COR-L47 (cell line): ENCODE measurements at places on chromosomes 1 and 21.

DNA sequence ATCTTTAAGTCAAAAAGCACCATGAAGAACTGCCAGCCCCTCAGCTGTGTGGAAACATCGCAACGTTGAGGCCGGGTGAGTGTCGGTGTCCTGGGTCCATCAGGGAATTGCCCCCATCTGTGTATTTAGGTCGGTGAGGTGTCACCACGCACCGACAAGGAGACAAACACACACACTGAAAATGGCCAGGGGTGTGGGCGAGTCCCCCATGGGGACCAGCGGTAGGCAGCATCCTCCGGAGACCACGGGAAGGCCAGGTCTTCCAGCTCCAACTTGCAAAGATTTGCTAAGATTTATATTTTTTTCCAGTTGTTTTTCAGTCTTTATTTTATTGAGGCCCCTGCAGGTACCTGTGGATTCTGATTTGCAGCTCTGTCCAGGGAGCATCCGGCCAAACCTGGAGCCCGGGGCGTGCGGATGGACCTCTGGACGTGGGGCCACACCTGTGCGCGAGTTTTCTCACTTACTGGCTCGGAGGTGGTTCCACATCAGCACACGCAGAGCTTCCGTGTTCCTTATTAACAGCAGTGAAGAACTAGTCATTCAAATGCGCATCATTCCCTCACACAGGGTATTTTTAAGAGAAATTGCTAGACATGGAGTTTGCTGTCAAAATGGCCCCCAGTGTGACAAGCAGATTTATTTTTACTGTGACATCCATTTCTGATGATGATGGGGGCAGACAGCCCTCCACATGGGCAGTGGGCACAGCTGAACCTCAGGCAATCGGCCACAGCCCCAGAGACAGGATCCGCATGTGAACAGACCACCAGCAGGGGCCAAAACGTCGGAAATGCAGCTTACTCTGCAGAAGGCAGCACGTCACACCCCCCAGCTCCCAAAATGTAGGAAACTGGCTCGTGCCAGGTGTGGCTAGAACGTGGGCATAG lies 17.2 kb upstream of the SLC19A1 start:
- no peak for DNase-seq

DNA sequence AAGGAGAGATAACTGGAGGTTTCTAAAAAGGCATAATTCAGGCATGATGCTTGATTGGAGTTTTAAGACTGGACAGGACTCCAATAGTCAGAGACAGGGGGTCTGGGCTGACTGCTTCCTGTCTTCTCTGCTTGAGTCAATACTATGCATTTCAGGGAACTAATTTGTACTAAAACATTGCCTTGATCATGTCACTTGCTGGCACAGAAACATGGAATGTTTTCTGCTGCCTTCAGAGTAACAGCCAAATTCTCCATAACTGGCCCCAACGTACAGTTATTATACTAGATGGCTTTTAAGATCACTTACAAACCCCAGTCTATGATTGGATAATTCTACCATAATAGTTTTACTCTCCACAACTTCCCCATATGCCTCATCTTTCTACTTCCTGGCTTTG lies 247.0 kb downstream of the DNM3 start:
- no peak for DNase-seq

DNA sequence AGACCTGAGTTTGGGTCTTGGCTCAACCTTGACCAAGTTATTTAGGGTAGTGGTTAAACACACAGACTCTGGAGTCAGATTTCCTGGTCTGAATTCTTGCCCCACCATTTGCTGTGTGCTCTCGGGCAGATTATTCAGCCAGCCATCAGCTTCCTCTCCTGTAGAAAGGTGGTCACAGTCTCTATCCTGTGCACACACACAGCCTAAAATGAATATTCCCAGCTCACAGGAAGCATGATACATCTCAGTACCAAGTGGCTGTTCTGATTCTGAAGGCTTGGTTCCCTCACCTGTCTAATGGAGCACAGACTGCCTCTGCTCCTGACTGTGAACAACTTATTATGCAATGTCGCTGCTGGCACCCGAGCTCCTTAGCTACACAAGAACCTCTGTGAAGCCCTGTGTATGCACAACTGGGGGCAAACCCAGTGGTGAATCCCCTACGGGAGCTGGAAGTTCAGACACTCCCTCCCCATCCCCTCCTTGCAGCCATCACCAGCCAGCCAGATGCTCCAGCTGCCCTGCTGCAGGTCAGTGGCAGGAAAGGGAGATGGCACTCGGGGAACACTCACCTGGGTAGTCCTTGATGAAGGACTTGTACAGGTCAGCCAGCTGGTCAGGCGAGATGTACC lies 13.7 kb downstream of the ENO1 start:
- no peak for DNase-seq

DNA sequence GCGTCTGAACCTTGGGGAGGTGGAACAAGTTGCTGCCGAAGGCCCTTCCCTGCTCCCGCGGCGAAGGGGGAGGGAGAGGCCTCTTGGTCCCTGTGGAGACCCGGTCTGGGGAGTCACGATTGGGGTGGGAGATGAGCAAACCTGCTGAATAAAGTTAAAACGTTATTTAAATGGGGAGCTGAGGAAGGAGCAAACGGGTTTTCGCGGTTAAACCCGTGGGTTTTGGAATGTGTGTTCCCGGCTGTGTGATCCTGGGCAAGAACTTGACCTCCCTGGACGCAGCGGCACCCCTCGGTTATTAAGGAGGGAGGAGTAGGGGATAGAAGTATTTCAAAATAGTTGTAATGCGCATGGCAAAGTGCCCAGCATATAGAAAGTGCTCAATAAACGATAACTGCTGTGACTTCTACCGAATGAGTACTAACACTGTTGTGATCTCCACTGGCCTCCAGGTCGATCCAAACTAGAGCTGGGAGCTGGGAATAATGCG lies 3.4 kb downstream of the FAM110D start:
- no peak for DNase-seq

GRCh38 chr1:190373705-190374336 lies 103.8 kb downstream of the BRINP3 start:
- no peak for DNase-seq

GRCh38 chr1:234614081-234614489 lies 4.1 kb upstream of the IRF2BP2 start:
- DNase-seq, result no peak

DNA sequence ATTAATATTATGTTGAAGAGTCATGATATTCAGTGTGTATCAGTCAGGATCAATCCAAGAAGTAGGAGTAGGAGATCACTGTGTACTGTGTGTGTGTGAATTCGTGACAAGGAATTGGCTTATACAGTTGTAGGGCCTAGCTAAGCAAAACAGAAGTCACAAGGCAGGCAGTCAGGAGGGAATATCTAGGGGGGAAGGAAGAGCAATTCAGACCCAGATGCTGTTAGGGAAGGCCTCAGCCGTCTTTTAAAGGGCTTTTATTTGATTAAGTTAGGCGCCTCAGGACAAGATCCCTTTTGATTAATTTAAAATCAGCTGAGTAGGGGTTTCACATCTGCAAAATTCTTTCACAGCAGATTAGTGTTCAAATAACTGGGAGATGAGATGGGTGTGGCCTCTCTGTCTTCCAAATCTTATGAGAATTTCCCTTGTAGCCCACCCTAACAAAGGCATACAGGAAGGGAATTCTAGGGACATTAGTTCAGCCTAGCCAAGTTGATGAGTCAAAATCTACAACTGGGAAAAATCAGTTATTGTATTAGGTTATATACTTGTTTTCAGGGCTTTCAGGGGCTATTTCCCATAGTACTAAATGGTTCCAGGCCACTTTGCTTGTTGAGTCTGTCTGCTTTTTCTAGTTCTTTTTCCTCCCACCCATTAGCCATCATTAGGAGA lies 47.4 kb downstream of the ALG6 start:
- no peak for DNase-seq

GRCh38 chr1:89659322-89660081 lies 26.6 kb downstream of the LRRC8C start:
- DNase-seq, result no peak

- no peak for DNase-seq
Measured at GRCh38 chr21:14538483-14538882, 7.6 kb downstream of the SAMSN1 start.

- DNase-seq, result no peak
Measured at GRCh38 chr1:206892351-206892984, 4.8 kb upstream of the IL24 start.

- peak; percentile 61 for DNase-seq
Measured at GRCh38 chr21:25385911-25386474, 221.3 kb downstream of the MRPL39 start.

GRCh38 chr1:120178799-120179756 lies 2.8 kb upstream of the SEC22B start:
- DNase-seq, result no peak

DNA sequence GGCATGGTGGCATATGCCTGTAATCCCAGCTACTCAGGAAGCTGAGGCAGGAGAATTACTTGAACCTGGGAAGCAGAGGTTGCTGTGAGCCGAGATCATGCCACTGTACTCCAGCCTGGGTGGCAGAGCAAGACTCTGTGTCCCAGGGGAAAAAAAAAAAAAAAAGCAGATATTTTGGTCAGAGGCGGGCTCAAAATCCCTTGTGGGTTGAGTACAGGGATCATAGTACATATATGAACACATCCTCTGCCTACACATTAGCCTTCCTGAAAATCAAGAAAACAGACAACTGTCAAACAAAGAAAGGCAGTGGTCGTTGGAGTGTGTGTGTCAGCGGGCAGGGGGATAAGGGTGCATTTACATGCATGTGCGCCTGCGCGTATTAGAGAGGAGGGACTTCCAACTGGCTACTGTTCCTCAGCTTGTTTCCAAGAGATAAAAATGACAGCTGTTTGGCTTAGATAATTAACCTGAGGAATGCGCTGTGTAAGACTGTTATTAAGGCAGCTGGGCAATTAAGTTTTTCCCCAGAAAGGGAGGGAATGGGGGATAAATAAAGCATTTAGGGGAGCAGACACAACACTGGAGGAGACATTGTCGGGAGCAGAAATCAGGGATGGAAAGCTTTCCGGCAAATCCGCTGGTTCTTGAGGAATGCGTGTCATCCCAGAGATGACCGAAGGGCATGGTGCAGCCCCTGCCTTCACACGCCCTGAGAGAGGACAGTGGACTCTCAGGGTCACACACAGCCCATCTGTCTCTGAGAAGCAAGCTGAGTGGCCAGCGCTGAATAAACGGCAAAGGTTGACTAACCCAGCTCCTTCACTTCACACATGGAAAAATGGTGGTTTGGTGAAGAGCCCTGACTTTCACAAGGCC lies 6.4 kb downstream of the LAMB3 start:
- DNase-seq, result no peak

DNA sequence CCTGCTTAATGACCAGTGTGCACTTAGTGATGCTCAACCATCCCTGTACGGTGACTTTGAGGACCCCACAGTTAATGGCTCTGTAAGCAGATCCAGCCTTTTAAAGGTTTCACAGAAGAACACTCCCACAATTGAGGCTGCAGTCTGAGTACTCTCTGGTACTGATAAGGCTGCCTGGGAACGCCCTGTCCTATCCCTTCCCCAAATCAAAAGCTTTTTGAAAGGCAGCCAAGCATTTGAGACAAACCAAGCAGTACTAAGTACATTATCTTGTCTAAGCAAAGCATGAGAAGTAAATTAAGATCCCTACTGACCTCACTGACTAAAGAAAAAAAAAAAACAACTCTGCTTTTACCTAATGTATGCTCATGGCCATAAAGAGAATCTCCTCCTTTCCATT lies 60.7 kb downstream of the SH3GLB1 start:
- no peak for DNase-seq

DNA sequence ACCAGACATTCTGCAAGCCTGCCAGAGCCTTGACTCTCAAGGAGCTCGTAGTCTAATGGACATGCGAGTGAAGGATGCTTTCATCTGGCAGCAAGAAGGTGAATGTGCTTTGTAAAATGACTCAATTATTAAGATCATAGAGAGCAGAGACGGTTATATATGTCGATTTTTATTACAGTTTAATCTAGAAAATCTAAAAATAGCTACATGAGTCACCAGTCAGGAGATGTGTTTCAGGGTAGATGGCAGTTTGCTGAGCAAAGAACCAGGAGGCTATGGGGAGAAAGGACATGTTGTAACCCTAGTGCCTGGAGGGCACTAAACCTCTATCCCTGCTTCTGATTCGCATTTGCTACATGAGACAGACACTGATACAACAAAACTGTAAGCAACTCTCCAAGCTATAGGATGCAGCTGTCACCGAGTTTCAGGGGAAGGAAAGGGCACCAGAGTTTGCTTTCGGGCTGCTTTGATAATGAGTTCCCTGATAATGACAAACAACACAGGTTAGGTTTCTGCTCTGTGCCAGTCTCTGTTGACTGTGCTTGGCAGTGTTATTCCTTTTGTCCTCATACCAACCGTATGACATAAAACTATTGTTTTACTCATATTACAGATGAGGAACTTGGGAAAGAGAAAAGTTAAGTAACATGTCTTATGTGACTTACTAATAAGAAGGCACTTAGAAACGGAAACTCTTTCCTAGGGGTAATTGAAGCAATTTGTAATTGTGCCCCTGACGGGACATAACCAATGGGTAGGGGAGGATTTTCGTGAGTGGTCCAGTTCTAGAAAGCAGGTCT lies 43.2 kb downstream of the C1orf198 start:
- no peak for DNase-seq

- DNase-seq, result no peak
Measured at GRCh38 chr21:27419153-27419552, 452.3 kb upstream of the ADAMTS5 start.

DNA sequence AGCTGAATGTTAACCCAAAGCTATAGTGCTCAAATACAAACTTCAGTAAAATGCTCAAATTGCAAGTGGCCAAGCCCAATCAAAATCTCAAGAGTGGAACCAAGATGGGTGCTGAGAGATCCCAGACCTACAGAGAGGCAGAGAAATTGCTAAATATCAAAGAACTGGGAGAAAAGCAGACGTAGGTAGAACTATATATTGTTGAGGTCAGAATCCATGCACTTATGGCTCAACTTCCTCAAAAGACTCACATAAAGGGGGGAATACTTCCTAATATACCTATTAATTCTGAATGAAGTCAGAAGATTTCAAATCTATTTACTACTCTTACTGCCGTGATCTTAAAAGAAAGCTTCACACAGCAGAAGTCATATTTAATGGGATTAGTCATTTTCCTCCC lies 65.2 kb downstream of the PUM1 start:
- no peak for DNase-seq

GRCh38 chr21:42575111-42575510 lies 61.5 kb downstream of the SLC37A1 start:
- no peak for DNase-seq
